ENCODE measurements at places on chromosomes 7 and 10. TPM values are rescaled to one million over a fixed set of nuclear protein-coding genes. Genes with fewer than 3 reads are reported as not detected.

- DNase-seq: no peak
Measured at GRCh38 chr10:49363309-49364031, 32.4 kb downstream of the DRGX start.

DNA sequence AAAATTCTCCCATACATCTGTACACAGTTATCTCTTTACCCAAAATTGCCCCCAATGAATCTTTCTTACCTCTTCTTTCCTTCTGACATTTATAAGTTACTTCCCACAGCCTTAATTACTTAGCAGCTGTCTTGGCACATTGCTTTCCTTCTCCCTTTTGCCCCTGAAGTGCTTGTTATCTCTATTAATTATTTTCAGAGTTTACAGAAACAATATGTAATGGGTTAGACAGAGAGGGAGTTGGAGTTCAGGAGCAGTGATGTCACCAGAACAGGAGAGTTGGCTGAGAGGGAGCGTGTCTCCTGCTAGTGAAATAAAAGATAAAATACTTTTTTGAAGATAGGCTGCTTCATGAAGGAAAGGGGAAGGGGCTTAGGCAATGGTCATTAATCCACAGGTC is 57.4 kb downstream of the ITGB8 start:
- DNase-seq: no peak

DNA sequence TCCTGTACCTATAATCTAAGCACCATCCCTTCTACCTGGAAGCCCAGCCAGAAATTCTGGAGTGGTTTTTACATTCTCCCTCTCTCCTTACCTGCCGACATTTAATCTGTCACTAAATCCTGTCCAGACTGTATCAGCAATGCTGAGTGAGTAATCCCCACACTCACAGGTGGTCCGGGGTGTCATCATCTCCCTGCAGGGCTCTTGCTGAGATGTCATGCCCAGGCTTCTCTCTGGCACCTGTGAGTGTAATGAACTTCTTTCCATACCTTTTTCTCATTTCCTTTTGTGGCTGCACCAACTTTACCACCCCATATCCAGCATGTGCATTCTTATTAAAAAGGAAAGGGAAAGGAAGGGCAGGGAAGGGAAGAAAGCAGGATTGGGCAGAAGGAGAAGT is 355.2 kb downstream of the CCSER2 start:
- no peak for DNase-seq

DNA sequence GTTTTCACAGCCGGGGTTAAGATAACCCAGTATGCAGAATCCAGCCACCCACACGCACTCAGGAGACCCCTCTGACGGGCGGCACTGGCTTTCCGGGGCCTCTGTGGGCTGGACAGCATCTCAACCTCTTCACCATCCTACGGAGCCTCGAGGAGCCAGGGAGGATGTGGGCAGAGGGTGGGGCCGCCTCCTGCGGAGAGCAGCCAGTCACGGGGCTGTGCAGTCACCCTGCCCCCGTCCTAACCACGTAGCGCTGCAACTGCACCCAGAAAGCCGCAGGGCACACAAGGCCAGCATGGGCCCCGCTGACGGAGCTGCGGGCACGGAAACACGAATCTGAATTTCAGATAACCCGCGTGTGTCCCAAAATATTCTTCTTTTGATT is 270.3 kb downstream of the ELFN1 start:
- peak; percentile 46 for DNase-seq

DNA sequence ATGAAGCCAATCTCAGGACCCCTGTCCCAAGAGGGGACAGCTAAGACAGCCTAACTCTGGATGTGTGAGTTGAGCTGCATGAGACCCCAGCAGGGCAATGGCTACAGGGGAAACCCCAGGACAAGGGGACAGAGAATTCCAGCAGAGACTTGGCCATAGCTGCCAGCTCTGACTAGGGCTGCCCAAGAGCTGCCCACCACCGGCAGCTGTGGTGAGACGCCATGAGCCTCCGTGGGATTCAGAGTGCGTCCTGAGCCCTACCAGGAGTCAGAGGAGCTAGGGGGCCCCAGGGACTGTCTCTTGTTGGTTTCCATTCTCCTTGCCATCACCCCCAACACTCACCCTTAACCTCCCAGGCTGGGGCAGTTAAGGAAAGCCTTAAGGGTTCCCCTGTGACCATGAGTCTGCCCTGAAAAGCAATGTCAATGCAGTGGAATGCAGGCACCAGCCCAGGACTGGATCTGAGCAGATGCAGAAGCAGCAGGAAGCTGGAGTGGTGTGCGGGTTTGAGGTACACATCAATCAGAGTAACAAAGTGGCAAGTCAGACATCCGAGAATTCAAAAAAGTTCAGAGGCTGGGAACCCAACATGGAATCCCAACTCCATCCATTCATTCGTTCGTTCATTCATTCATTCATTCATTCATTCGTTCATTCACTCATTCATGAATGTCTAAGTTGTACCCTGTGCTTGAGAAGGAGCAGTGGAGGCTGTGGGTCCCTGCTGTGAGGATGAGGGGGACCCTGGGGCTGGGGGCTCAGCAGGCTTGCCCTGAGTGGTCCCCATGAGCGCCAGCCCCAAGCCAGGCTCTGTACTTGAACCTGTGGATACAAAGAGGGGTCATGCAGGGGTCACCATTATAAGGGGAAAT is 52.9 kb downstream of the C10orf120 start:
- DNase-seq: peak; percentile 38

DNA sequence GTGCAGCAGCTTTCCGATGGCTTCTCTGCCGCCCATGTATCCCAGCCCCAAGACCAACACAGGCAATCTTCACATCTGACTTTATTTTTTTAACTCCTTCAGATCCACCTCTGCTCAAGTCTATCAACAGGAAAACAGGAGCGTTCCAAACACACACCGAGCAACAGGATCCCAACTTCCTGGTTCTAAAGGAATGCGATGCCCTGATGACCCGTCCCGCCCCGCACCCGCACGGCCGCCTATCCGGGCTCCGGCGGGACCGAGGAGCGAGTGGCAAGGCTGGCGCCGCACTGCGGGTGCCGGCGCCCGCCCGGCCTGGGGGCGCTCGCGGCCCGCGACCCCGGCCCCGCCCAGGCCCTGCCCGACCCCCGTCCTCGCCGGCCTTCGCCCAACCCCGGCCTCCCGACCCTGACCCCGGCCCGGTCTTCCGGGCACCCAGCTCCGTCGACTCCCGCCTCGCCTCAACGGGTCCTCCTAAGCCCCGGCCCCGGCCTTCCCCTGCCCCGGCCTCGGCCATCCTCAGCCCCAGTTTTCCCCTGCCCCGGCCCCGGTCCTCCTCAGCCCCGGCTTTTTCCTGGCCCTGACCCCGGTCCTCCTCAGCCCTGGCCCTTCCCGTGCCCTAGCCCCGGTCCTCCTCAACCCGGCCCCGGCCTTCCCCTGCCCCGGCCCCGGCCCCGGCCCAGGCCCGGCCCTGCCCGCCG is 730 bp downstream of the LARP4B start:
- peak; percentile 55 for DNase-seq

- no peak for DNase-seq
Measured at GRCh38 chr10:23965123-23965522, 243.8 kb upstream of the KIAA1217 start.

GRCh38 chr10:1003884-1004670 is 15.8 kb downstream of the GTPBP4 start:
- DNase-seq: no peak

DNA sequence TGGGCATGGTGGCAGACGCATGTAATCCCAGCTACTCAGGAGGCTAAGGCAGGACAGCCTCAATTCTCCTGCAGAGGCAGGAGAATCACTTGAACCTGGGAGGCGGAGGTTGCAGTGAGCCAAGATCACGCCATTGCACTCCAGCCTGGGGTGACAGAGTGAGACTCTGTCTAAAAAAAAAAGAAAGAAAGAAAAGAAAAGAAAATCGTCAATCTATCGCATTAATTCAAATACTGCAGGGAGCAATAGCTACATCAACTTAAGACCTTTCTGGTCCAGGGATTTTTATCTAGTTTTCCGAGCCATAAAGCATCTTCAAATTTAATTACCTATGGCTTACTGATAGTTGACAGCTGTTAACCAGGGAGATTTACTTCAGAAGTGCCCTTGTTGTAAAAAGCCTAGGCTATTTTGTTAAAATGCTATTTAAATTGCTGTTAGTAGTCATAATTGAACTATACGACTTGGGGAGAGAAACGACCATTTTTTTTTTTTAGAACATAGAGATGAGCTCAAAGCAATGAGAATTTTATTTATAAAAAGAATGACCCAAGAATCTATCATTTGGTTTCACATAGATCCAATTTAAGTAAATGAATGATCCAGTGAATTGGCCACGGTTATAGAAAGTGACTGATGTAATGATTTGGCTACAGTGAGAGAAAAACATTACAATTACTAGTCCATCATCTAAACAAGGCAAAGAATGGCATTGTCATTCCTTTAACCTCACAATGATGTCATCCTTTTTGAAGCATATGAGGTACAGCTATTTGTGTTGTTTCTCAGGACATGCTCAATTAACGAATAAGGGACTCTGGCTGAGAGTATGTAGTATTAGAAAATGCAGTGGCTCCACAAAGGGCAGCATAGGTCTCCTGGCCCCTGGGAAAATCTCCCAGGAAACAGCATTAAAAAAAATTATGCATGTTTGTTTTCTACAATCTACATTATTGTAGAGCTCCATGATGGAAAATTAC is 85.3 kb downstream of the SEMA3C start:
- no peak for DNase-seq

DNA sequence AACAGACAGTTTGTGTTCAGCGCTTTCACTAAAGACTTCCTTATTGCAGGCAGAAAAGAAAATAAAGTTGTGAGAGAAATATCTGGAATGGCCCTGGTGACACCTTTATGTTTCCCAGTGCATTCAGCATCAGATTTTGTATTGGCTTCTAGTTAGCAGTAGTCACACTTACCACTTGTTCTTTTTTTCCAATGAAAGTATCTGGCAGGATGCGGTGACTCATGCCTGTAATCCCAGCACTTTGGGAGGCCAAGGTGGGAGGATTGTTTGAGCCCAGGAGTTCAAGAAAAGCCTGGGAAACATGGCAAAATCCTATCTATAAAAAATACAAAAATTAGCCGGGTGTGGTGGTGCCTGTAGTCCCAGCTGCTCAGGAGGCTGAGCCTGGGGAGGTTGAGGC is 649.6 kb downstream of the LRMDA start:
- DNase-seq: no peak

GRCh38 chr10:6202684-6203330 is at the start of gene PFKFB3:
TSS of gene PFKFB3 (plus strand) at chr10:6202932. CDS start at chr10:6203261, 329 bp downstream.
- peak; percentile 97 for DNase-seq

- DNase-seq: no peak
Measured at GRCh38 chr7:22724861-22725260, 2.1 kb upstream of the IL6 start.

DNA sequence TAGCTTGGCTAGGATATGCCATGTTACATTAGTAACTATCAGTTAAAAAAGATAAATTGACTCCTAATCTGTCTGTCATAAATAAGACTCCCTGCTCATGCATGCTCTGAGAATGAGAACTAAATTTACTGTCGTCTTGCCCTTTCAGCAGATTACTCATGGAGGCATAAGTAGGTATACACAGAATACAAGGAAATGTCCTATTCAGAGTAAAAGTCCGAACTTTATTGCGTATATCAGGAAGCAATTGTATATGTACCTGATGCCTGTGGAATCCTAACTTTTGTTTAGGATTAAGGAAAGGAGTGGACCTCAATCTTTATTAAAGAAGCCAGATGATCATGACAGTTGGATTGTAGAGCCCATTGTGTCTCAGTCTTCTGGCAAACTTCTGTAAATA is 118.6 kb downstream of the THSD7A start:
- DNase-seq: no peak

DNA sequence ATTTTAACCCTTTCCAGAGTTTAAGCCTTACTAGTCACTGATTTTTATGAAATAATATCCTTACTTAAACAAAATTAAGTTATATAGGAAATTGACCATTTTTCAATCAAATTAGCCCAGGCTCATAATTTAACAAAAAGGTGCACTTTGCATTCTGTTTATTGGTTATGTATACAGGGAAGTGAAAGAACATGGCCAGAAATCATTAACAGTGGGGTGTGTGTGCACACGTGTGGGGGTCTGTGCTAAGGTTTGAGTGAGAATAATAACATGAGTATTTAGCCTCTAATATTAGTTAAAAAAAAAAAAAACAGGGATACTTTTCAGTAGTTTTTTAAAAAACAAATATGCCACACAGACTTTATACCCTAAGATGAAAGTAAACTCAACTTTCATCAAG is 510.5 kb upstream of the PFKP start:
- no peak for DNase-seq

- DNase-seq: peak; percentile 57
Measured at GRCh38 chr7:75915416-75916156, 631 bp downstream of the POR start.

GRCh38 chr7:81583882-81584533 is 185.8 kb downstream of the HGF start:
- DNase-seq: no peak

DNA sequence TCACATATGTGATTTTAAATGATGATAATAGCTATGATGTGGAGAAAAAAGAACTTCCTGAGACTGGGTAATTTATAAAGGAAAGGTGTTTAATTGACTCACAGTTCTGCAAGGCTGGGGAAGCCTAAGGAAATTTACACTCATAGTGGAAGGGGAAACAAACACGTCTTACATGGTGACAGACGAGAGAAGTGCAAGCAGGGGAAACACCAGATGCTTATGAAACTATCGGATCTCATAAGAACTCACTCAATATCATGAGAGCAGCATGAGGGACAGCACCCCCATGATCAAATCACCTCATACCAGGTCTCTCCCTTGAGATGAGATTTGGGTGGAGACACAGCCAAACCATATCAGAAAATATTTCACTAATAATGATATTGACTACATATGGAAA is 4.1 kb upstream of the LIPN start:
- DNase-seq: no peak

- DNase-seq: no peak
Measured at GRCh38 chr10:15321431-15322341, 49.4 kb downstream of the FAM171A1 start.

DNA sequence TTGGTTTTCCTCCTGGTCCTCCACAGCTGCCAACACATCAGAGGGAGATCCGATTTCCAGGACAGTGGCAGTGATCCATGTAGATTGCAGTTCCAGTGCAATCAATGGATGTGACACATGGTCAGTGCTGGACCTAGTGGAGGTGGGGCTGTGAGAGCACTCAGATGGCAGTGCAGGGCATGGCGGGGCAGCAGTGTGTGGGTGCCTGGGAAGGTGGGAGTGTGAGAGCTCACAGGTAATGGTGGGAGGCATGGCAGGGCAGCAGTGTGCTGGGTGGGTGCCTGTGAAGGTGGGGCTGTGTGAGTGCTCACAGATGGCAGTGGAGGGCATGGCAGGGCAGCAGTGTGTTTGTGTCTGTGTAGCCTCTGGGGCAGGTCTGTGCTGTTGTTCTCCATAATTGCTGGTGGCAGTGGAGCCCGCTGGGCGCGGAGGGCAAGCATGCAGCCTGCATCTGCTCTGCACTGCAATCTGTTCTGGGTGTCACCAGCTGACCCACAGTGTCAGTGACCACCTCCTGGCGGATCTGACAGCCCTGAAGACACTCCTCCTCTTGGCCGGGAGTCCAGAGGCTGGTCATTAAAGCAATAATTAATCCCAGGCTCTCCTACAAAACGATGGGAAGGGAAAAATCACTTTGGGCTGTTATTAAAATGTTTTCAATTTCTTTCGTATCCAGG is 8.6 kb upstream of the ADARB2 start:
- DNase-seq: no peak

KCNIP2 gene
- total RNA-seq: 7.2 TPM

TMEM225B gene
- total RNA-seq: 1.6 TPM

ZC3HAV1L gene
- 10.4 TPM for total RNA-seq

VPS41 gene
- 65.4 TPM for total RNA-seq

ATP6V1F gene
- 186 TPM for total RNA-seq

LBX1 gene
- not detected for total RNA-seq

HOXA2 gene
- 1.9 TPM for total RNA-seq

THSD7A gene
- 4.1 TPM for total RNA-seq

ECHDC3 gene
- total RNA-seq: 100 TPM

AKR1C1 gene
- 6.7 TPM for total RNA-seq

HOXA4 gene
- total RNA-seq: 10.9 TPM

BMPER gene
- 0.29 TPM for total RNA-seq

FOXL3 gene
- total RNA-seq: not detected

All from adrenal gland (tissue), 19 donors.